Suprapubic skin (tissue), 4 donors: ENCODE measurements at places on chromosomes 2 and 18. TPM values are rescaled to one million over a fixed set of nuclear protein-coding genes. Genes with fewer than 3 reads are reported as not detected.

DNA sequence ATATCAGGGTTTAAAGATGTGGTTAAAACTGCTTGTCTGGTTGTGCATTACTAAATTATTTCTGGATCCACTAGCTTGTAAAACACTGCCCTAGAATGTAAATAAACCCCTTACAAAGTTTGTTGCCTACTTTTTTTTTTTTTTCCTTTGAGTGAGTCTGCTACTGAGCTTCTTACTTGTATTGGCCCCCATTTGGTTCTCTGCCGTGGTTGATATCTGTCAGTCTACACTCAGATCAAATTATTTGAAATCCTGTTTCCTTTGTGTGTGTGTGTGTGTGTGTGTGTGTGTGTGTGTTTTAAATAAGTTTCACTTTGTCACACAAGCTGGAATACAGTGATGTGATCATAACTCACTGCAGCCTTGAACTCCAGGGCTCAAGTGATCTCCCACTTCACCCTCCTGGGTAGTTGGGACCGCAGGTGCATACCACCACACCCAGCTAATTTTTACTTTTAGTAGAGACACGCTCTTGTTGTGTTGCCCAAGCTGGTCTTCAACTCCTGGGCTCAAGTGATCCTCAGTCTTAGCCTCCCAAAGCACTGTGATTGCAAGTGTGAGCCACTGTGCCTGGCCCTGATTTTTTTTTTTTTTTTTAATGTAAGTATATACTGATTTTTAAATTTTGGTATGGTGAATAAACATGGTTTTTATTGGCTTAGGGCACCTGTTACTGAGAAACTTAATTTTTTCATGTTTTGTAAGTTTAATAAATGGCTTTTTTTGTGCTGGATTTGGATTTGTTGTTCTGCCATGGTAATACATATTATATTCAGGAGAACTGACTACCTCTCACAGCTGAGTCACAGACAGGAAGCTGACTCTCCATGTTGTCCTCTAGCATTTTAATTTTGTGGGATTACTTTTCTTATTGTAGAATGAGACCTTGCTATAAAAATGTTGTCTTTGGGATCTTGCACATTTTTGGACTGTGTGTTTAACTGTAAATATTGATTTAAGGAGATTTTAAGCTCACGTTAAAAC lies 48.5 kb downstream of the MAP4K4 start:
- DNase-seq: no peak
- H3K27ac ChIP-seq: no peak overlapping the region
- no peaks in the 10 kb centered on the region for H3K27me3 ChIP-seq
- H3K4me1 ChIP-seq: peaks cover 36% of the 10 kb centered on the region

DNA sequence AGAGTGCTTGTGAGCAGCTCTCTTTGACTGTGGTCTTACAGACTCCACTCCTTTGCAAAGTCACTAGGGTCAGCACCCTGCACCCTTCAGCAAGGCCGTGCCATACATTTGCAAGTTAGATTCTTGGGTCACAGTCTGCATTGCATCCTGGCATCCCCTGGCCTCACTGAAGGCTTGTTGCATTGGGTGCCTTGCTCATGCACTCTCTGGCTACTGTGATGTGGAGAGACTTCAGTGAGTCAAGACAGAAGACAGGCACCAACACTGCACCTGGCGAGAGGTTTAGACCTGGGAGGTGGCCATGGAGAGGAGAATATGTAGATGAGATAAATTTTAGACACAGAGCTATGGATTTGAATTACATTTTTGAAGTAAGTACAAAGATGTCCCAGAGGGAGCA lies 146.4 kb upstream of the COPS8 start:
- H3K27me3 ChIP-seq: peaks cover 2% of the 10 kb centered on the region
- DNase-seq: no peak
- no peak overlapping the region for H3K4me3 ChIP-seq

GRCh38 chr2:26974352-26974751 lies 3.9 kb downstream of the MAPRE3 start:
- H3K4me1 ChIP-seq: peaks cover 43% of the 10 kb centered on the region
- no peak for DNase-seq
- H3K27ac ChIP-seq: no peak overlapping the region
- no peaks in the 10 kb centered on the region for H3K36me3 ChIP-seq

DNA sequence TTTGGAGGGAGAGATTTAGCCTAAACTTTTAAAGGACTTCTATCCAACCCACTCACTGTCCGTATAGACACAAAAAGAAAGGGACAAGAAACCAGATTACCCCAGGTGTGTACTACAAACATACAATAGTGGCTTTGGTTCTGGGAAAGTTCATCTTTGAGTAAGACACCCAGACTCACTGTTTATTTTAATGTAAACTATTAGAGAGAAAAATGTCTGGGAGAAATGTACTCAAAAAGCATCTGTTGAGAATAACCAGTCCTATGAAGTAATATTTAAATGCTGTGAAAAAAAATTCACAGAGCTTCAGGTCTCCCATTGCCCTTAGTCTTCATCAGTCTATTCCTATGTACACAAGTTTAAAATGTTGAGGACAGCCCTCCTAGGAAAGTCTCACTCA lies 107.5 kb downstream of the SLC8A1 start:
- no peak for DNase-seq
- no peaks in the 10 kb centered on the region for H3K36me3 ChIP-seq
- H3K27me3 ChIP-seq: no peaks in the 10 kb centered on the region
- no peak overlapping the region for H3K4me3 ChIP-seq

C2orf92 gene
- 11.0 TPM for total RNA-seq

GRCh38 chr2:219443016-219443696 lies 8.5 kb downstream of the SPEG start:
- peaks cover 48% of the 10 kb centered on the region for H3K27me3 ChIP-seq
- no peak for DNase-seq
